ENCODE measurements at places on chromosomes 2 and 18. TPM values are rescaled to one million over a fixed set of nuclear protein-coding genes. Genes with fewer than 3 reads are reported as not detected.

Gene CYTIP
- 2.4 TPM for total RNA-seq

Gene D2HGDH
- 25.0 TPM for total RNA-seq

Gene UGT1A3
- total RNA-seq = 18.2 TPM

Gene CXCR1
- 1.8 TPM for total RNA-seq

Gene TLX2
- not detected for total RNA-seq

Gene NPC1
- 41.4 TPM for total RNA-seq

Gene PID1
- total RNA-seq = 13.3 TPM

Gene GNAL
- 0.65 TPM for total RNA-seq

Gene RTKN
- 98.0 TPM for total RNA-seq

Gene ERFE
- total RNA-seq = 14.0 TPM

DNA sequence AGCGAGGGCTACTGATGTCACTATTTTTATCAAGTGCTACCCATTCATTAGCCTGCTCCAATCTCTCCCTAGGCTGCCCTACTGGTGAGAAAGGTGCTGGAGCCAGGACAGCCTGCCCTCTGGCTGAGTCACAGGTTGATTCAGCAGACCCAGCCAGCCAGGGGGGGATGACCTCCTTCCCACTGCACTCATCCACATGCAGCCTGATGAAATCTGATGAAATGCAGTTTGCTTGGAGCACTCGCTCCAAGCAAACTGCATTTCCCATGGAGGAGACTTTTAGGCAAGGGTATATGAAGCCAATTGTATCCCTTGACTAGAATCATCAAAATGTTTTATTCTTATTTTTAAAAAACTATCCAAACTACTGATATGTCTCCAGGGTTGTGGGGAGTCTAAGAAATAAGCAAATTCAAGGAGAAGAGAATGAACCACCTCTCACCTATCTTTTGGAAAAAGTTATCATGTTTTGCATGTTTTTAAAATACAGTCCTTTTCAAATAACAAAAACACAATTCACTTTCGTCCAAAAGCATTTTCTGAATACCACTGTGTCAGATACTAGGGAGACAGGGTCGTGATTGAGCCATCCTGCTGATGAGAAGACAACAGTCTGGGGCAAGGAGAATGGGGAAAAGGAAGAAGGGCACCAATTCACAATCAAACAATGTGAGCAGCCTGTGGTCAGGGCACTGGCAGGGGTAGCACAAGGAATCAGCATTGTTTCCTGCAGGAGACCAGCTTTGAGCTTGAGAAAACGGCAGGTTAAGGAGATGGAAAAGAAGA is 128.3 kb downstream of the AFF3 start:
- DNase-seq = no peak
- no peaks in the 10 kb centered on the region for H3K4me1 ChIP-seq

- H3K27me3 ChIP-seq = no peaks in the 10 kb centered on the region
- no peak for DNase-seq
- H3K4me3 ChIP-seq = no peak overlapping the region
- H3K4me1 ChIP-seq = no peaks in the 10 kb centered on the region
These were observed 215.5 kb downstream of the NCKAP5 start for GRCh38 chr2:133352719-133353118.

GRCh38 chr18:48695671-48696070 is 156.8 kb downstream of the CTIF start:
- no peak overlapping the region for H3K4me3 ChIP-seq
- H3K27me3 ChIP-seq = no peaks in the 10 kb centered on the region
- no peak for DNase-seq
- no peaks in the 10 kb centered on the region for H3K4me1 ChIP-seq
- no peak overlapping the region for H3K27ac ChIP-seq

DNA sequence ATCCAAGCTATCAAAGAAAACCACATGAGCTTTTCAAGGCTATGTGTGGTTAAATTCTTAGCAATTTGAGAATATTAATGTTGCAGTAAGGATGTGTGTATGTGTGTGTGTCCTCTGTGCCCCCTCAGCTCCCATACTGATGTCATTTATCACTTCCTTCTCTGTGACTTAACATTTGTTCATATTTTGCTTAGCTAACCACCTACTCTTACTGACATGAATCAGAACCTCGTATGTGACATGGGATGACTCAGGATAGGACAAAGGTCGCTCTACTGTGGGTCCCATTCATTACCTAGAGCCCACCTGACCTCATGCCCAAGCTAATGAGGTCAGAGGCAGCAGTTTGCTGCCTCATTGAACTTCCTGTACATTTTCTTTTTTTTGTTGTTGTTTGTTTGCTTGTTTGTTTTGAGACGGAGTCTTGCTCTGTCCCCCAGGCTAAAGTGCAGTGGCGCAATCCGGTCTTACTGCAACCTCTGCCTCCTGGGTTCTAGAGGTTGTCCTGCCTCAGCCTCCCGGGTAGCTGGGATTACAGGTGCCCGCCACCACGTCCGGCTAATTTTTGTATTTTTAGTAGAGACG is 36.3 kb downstream of the MOGAT1 start:
- peak overlapping the region; percentile 77 for H3K27ac ChIP-seq
- H3K36me3 ChIP-seq = peaks cover 3% of the 10 kb centered on the region
- H3K4me3 ChIP-seq = no peak overlapping the region
- no peak for DNase-seq
- H3K4me1 ChIP-seq = peaks cover 2% of the 10 kb centered on the region
- no peaks in the 10 kb centered on the region for H3K27me3 ChIP-seq

GRCh38 chr2:108538000-108538625 is 3.8 kb downstream of the LIMS1 start:
- DNase-seq = no peak
- no peaks in the 10 kb centered on the region for H3K27me3 ChIP-seq
- no peaks in the 10 kb centered on the region for H3K36me3 ChIP-seq

GRCh38 chr2:215270118-215270451 is 41.8 kb upstream of the ATIC start:
- H3K27me3 ChIP-seq = no peaks in the 10 kb centered on the region
- H3K27ac ChIP-seq = no peak overlapping the region
- no peaks in the 10 kb centered on the region for H3K4me1 ChIP-seq
- no peak for DNase-seq
- H3K36me3 ChIP-seq = no peaks in the 10 kb centered on the region

DNA sequence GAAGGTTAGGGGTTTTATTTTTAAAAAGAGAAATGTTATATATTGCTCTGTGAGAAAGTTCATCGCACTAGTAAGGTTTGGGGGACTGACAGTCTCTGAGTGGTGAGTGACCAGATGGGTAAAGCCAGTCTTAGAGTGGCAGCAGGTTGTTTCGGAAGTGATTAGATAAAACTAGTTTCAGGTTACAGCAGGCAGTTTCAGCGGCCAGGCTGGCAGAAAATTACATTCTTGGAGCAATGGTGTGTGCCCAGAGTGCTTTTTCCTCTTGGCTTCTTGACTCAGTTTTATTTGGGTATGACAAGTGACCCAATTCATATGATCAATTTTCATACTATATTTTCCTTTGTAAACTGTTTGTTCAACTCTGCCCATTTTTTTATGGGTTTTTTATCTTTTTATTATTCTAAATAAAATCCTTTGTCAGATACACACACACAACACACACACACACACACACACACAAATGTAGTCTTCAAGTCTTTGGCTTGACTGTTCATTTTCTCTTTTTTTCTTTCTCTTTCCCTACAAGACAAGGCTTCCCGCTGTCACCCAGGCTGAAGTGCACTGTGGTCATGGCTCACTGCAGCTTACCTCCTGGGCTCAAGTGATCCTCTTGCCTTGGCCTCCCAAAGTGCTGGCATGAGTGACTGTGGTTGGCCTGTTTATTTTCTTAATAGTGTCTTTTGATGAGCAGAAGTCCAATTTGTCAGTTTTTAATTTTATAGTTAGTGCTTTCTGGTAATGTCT is 30.9 kb downstream of the RALBP1 start:
- H3K36me3 ChIP-seq = no peaks in the 10 kb centered on the region
- H3K27ac ChIP-seq = no peak overlapping the region
- H3K4me3 ChIP-seq = no peak overlapping the region
- no peaks in the 10 kb centered on the region for H3K27me3 ChIP-seq
- no peaks in the 10 kb centered on the region for H3K4me1 ChIP-seq

DNA sequence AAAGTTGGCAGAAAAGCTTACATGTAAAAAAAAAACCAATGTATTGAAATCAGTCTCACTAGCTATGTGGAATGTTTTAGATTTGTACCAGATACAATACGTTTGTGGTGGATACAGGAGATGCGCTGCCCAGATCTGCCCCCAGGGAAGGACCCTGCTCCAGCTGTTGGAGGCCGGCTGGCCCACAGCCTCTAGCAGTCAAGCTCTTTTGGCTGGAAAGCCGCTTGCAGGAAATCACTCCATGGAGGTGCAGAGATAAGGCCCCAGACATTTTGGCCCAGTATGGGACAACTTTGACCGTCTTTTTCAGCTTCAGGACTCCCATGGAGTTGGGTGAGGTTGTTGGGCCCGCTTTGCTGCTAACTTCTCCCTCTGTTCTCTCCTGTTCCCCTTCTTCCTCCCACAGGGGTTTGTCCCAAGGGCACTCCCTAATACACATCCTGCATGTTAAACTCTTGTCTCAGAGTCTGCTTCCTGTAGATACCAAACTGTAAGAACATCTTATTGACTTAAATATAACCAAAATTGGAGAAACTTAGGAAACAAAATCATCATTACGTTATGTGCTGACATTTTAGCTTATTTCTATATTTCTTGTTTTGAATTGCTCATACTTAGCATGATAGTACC is 1.7 kb upstream of the QPCT start:
- H3K27me3 ChIP-seq = no peaks in the 10 kb centered on the region
- H3K4me3 ChIP-seq = no peak overlapping the region
- peaks cover 8% of the 10 kb centered on the region for H3K4me1 ChIP-seq
- DNase-seq = no peak
- no peaks in the 10 kb centered on the region for H3K36me3 ChIP-seq

DNA sequence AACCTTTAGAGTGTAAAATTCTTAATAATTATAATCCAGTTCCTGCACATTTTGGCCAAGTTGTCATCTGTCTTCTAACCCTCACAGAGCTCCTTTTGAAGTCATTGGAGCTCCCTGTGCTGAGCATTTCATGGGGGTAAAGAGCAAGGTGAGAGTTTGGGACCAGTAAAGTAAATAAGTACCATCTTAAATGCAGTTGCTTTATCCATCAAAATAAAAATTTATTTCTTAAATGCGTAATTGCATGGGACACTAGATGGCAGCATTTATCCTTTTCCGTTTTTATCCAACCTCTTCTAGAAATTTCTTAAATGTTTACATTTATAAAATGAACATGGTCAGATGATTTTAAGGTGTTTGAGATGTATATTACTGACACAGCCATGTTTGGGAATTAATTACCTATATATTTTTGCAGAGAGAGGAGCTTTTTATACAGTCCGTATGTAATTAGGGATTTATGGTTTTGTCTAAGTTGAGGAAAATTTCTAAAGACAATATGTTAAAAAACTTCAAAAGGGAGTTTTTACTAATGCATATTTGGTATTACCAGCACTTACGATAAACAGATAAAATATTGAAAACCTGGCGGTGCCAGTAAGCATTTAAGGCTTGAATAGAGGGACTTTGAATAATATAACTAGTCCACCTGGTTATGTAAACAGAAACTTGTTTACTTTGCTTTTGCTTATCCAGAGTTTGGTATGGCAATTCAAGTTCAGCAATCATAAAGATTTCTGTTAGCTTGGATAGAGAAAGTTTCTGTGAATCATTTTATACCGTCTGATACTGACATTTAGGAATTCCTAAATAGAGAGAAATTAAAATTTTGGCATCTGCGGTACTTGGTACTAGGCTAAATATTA is 54.5 kb downstream of the ACSL3 start:
- peaks cover 16% of the 10 kb centered on the region for H3K36me3 ChIP-seq
- no peaks in the 10 kb centered on the region for H3K27me3 ChIP-seq
- peaks cover 4% of the 10 kb centered on the region for H3K4me1 ChIP-seq
- DNase-seq = no peak
- H3K4me3 ChIP-seq = no peak overlapping the region

DNA sequence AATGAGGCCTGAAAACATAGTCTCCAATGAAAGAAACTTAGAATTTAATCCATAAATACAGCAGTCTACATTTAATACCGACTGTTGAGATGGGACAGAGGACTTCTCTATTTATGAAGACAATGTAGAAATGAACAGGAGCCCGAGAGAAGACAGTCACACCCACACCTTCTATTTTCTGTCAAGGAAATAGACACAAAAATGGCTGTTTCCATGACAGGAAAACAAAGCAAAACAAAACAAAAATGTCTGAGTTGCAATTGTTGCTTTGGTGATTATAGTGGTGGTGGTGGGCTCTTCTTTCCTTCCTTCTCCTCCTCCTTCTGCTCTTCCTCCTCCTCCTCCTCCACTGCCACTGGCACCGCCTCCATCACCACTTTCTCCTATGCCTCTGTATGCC is 72.3 kb upstream of the CCDC68 start:
- H3K36me3 ChIP-seq = no peaks in the 10 kb centered on the region
- DNase-seq = no peak
- no peaks in the 10 kb centered on the region for H3K4me1 ChIP-seq
- no peak overlapping the region for H3K4me3 ChIP-seq

- H3K36me3 ChIP-seq = no peaks in the 10 kb centered on the region
- peaks cover 5% of the 10 kb centered on the region for H3K4me1 ChIP-seq
- no peak for DNase-seq
- H3K27me3 ChIP-seq = no peaks in the 10 kb centered on the region
- no peak overlapping the region for H3K27ac ChIP-seq
These were observed 1.5 kb downstream of the EXOC6B start for GRCh38 chr2:72824224-72824842.

GRCh38 chr18:77495982-77496690 is 246.5 kb downstream of the GALR1 start:
- no peaks in the 10 kb centered on the region for H3K36me3 ChIP-seq
- H3K27ac ChIP-seq = no peak overlapping the region
- no peaks in the 10 kb centered on the region for H3K27me3 ChIP-seq
- H3K4me3 ChIP-seq = no peak overlapping the region
